CD8-positive, alpha-beta T cell (primary cell): ENCODE measurements at places on chromosomes 11 and 22. TPM values are rescaled to one million over a fixed set of nuclear protein-coding genes. Genes with fewer than 3 reads are reported as not detected.

Gene MAPK8IP2
- 0.16 TPM for total RNA-seq

Gene DDI1
- total RNA-seq: not detected

Gene MPPED2
- total RNA-seq: 0.81 TPM

Gene RASD2
- total RNA-seq: 20.1 TPM

Gene ADORA2A
- 17.2 TPM for total RNA-seq

Gene OR6A2
- not detected for total RNA-seq

Gene SLC35E4
- 3.7 TPM for total RNA-seq

Gene GRIA4
- not detected for total RNA-seq

Gene SHANK2
- not detected for total RNA-seq

Gene TECTA
- 0.35 TPM for total RNA-seq

Gene CDC42EP2
- 0.67 TPM for total RNA-seq

Gene TEX54
- total RNA-seq: not detected

Gene SMIM35
- 0.11 TPM for total RNA-seq

Gene CSF2RB
- 0.17 TPM for total RNA-seq

Gene OR4D5
- not detected for total RNA-seq

Gene USH1C
- total RNA-seq: not detected

Gene CCDC81
- 0.22 TPM for total RNA-seq

Gene ME3
- total RNA-seq: 5.2 TPM

Gene SOX6
- total RNA-seq: not detected

Gene MTA2
- 154 TPM for total RNA-seq

Gene TRIM49
- total RNA-seq: not detected

Gene ETS1
- total RNA-seq: 338 TPM

Gene OR51I1
- total RNA-seq: not detected

Gene MS4A3
- total RNA-seq: not detected

Gene RCOR2
- total RNA-seq: not detected

Gene HOATZ
- total RNA-seq: not detected

Gene SAA4
- total RNA-seq: not detected

Gene ALG9
- 36.9 TPM for total RNA-seq

Gene CNGA4
- total RNA-seq: not detected

Gene PRDM11
- 3.6 TPM for total RNA-seq

Gene LIPT2
- 8.7 TPM for total RNA-seq

Gene LRRN4CL
- not detected for total RNA-seq

Gene MAML2
- total RNA-seq: 42.3 TPM

Gene MUC6
- total RNA-seq: not detected

Gene KIF18A
- total RNA-seq: 1.5 TPM

Gene FOLR2
- total RNA-seq: not detected

Gene TNNT3
- 18.6 TPM for total RNA-seq

Gene TSKU
- not detected for total RNA-seq

Gene ALDH3B2
- total RNA-seq: not detected

Gene MSANTD4
- 5.5 TPM for total RNA-seq

Gene PNPLA5
- total RNA-seq: not detected
